ENCODE measurements at places on chromosomes 1 and 21. TPM values are rescaled to one million over a fixed set of nuclear protein-coding genes. Genes with fewer than 3 reads are reported as not detected.

FAM72D gene
- total RNA-seq, result 0.55 TPM

DNA sequence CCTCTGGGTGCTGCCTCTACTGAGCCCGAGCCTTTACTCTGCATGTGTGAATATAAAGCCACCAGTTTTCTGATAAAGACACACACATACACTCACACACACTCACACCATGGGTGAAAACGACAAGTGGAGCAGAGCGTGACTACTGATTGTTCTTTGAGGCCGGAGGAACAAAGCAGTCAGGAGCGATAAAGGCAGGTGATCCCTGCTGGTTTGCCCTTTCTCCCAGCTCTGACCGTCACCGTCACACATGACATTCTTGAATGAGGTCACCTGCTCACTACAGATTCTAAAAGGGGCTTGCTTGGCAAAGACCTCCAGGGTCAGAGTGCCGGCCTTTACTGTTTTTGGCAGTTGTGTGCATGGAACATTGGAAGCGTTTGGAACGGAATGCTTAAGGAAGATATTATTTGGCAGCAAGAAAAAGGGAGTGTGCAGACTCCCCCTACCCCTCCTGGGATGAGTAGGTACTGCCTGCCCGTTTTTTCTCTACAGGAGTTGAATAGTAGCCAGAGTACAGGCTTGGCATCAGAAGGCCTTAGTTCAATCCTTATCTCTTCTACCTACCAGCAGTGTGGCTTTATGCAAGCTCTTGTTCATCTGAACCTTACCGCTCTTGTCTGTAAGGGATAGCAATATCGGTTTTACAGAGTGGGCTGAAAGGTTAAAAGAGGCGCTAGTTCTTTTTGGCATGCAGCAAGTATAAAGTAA, 79.7 kb downstream of the PBX1 start:
- no peak for DNase-seq

GRCh38 chr1:18901147-18901951, 1.0 kb downstream of the ALDH4A1 start:
- DNase-seq, result no peak

DNA sequence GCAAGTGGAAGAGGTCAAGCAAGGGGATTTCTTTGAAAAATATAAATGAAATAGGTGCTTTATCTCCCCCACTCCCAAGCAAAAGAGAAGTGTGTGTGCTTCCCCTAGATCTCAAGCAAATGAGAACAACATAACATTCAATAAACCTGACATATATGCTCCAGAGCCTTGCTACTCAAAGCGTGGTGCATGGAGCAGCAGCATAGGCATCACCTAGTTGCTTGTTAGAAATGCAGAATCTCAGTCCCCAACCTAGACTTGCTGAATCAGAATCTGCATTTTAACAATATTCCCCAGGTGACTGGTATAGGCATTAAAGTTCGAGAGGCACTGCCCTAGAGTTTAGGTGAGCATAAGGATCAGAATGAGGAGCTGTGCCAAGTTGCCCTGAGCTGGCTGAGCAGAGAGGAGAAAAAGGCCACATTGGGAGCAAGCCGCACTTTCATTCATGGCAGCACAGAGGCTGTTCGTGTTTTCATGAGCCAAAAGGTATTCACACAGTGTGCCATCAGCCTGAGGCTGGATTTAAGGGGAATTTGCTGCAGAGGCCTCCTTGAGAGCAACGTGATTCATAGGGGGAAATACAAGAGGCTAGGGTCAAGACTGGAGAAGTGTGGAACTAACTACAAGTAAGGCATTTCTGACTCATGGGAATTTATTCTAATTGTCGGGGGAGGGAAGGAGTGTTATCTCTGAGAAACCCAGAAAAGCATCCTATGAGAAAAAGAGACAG, 14.3 kb upstream of the LPAR3 start:
- DNase-seq, result no peak

Data from suprapubic skin (tissue), 4 donors.